ENCODE measurements at places on chromosomes 6 and 20. TPM values are rescaled to one million over a fixed set of nuclear protein-coding genes. Genes with fewer than 3 reads are reported as not detected.

DNA sequence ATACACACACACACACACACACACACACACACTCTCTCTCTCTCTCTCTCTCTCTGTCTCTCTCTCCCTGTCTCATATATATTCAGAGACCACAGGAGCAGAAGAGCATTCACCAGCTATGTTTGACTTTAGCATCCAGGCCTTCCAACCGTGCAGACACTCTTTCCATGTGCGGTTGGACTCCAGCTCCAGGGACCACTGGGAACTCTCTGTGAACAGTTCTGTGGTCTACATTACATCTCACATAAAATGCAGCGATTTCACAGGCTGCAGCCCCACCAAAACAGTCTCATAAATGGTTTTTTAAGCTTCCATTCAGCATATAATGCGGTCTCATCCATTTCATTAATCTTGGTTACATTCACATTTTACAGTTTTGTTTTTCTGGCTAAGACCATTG lies 508.4 kb upstream of the SULF2 start:
- no peak for DNase-seq

The ISM1 gene
- 0.46 TPM for total RNA-seq

- no peak for DNase-seq
Measured at GRCh38 chr6:44166591-44167184, 8.1 kb downstream of the CAPN11 start.

The FAM110A gene
- total RNA-seq = 3.8 TPM

DNA sequence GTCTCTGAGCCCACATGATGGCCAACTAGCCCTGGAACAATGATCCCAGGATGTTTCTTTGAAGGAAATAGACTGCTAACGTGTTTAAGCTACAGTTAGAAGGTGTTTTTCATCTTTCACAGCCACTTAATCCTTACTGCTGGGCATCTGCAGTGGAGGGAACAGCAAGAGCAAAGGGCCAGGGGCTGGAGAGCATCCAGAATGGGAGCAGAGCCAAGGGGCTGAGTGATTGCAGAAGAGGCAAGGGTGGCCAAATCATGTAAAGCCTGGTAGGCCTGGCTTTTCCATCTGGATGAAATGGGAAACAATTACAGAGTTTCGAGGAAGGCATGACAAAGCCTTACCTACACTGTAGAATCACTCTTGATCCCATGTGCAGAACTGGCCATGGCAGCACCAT lies 18.7 kb upstream of the LAMP5 start:
- DNase-seq = no peak

GRCh38 chr6:158789115-158789917 lies 29.9 kb downstream of the EZR start:
- no peak for DNase-seq

DNA sequence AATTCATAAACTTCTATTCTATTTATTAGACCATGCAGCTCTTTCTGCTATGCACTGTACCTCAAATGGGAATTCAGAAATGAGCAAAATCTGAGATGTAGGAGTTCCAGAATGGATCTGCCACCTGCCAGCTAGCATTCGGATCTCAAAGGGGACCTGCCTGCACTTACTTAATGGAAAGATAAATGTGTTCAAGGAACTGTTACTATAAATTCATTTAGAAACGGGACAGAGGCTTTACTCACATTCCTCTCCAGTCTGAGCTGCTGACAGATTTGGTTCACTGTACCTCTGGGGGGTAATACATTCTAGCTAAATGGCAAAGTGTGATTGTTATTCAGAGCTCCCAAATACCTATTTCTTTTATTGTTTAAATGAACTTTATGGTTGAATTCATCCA lies 384.1 kb downstream of the GRIK2 start:
- DNase-seq = no peak

- no peak for DNase-seq
Measured at GRCh38 chr6:158906926-158907325, 87.8 kb upstream of the EZR start.

The ULBP3 gene
- total RNA-seq = 27.3 TPM

GRCh38 chr6:122077603-122078002 lies 321.8 kb upstream of the HSF2 start:
- no peak for DNase-seq

GRCh38 chr6:149567194-149567586 lies 1.0 kb downstream of the GINM1 start:
- no peak for DNase-seq

The C6orf132 gene
- total RNA-seq = not detected

DNA sequence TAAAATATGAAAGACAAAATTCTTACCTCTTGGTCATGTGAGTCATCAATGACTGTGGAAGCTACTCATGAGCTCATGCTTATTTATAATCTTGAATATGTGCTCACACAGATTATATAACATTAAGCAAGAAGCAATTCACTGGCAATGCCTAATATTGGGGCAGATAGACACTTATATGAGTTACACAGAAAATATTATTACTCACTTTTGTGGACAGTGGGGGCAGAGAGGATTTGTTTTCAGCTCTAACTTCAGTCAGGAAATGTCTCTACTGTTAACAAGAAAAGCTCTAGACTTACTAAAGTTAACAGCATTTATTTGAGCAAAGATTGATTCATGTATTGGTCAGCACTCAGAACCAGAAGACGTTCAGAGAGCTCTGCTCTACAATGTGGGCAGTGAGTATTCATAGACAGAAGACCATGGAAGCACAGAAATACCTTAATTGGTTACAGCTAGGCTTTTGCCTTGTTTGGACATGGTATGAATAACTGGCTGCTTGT lies 85.8 kb upstream of the AHI1 start:
- DNase-seq = no peak

- no peak for DNase-seq
Measured at GRCh38 chr6:24838994-24839393, 40.3 kb upstream of the ARMH2 start.

DNA sequence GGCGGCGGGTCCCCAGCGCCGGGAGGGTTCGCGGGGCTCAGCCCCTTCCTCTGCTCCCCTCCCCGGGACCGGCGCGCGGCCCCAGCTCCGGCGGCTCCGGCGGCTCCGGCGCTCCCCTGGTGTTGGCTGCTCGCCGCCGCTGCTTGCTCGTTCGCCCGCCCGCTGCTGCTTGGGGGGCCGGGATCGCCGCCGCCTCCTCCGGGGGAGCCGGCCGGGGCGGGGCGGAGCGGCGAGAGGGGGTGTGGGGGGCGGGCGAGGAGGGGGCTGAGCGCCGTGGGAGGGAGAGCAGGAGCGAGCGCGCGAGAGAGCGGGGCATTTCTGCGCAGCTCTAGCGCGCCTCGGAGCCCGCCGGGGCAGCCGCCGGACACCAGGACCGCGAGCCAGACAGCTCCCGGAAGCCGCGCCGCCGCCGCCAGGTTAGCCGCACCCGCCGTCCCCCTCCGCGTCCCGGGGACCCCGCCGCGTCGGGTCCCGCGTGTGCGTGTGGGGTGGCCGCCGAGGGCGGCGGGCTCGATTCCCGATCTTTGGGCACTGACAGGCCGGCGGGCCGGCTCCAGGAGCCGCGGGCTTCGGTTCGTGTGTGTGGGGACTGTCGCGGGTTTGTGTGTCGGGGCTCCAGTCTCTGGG lies 62.0 kb upstream of the EPB41L1 start:
- peak; percentile 45 for DNase-seq

The CFB gene
- total RNA-seq = 0.86 TPM

GRCh38 chr6:99611148-99611547 lies 4.5 kb downstream of the PRDM13 start:
- peak; percentile 39 for DNase-seq

The IL17F gene
- total RNA-seq = not detected

GRCh38 chr6:36627801-36628246 lies 33.7 kb downstream of the SRSF3 start:
- DNase-seq = peak; percentile 88

DNA sequence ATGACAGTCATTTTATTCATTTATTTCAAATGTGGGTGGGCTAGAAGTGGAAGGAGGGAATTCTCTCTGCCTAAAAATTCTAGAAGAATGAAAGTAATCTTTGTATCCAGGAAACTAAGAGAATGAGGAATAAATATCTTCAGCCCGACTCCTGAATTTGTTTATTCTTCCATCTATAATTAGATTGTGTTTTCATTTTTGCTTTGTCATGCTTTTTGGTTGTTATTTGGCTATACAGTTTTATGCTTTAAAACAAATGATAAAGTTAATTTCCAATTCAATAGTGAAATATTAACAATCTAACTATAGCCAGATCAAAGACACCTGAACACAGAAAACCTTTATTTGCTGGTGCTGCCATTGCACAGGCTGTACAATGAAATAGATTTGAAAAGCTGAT lies 521.3 kb downstream of the KIF16B start:
- no peak for DNase-seq

The YIPF3 gene
- total RNA-seq = 127 TPM

The HTR1E gene
- total RNA-seq = not detected

DNA sequence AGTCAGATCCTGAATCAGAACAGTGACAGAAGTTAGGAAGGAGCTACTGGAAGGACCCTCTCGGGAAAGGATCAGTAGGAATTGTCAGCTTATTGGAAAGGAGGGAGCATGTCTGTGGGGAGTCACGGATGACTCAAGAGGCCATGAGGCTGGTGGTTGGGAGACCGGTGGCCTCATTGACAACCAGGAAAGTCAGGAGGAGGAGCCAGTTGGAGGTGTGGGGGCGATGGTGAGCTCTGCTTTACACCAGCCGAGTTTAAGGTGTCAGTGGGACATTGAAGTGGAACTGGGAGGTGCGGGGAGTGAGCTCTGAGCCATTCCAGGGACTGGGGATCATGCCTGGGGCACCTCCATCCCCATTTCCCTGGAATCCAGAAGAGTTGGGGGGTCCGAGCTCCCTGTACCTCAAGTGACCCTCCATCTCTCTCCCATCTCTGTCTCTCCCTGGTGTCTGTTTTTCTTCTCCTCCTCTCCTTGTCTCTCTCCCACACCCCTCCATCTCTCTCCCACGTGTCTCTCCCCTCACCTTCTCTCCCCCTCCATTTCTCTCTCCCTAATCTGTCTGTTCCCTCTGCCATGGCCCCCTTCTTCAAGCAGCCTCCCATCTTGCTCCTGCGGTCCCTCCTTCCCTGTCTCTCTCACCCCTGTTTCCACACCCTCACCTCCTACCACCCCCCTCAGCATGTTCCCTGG lies 14.3 kb upstream of the ZBTB9 start:
- DNase-seq = no peak

DNA sequence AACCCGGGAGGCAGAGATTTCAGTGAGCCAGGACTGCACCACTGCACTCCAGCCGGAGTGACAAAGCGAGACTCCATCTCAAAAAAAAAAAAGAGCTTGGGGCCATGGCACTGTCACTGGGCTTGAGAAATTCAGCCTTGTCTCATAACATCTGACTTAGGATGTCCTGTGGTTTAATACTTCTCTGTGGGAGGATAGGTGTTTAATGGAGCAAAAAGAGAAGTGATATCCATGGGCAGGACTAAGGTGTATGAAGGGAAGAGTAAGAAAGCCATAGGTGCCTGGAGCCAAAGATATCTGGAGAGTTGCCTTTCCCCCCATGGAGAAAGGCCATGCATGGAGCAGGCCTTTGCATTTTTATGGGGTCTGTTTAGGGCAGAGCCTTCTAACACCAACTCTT lies 11.2 kb downstream of the BMP6 start:
- no peak for DNase-seq

- DNase-seq = no peak
Measured at GRCh38 chr6:167845856-167846255, 19.1 kb downstream of the AFDN start.

- no peak for DNase-seq
Measured at GRCh38 chr20:49887251-49888211, 27.8 kb downstream of the SPATA2 start.

GRCh38 chr20:63957004-63957689 lies 931 bp upstream of the UCKL1 start:
- DNase-seq = peak; percentile 77

DNA sequence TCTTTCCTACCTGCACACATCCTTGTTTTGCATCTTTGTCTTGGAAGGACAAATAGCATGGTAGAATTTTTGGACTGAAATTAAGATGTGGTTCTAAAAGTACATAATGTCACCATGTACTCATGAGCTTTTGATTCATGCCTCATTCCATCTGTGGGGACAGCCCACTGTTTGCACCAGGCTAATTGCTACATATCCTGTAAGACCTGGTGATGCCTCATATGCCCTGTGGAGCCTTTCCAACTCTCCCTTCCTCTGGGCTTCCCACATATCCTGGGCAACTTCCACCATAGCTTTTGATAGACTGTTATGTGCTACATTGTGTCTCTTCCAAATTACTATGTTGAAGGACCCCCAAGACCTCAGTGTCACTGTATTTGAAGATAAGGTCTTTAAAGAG lies 213.6 kb upstream of the PREP start:
- no peak for DNase-seq

DNA sequence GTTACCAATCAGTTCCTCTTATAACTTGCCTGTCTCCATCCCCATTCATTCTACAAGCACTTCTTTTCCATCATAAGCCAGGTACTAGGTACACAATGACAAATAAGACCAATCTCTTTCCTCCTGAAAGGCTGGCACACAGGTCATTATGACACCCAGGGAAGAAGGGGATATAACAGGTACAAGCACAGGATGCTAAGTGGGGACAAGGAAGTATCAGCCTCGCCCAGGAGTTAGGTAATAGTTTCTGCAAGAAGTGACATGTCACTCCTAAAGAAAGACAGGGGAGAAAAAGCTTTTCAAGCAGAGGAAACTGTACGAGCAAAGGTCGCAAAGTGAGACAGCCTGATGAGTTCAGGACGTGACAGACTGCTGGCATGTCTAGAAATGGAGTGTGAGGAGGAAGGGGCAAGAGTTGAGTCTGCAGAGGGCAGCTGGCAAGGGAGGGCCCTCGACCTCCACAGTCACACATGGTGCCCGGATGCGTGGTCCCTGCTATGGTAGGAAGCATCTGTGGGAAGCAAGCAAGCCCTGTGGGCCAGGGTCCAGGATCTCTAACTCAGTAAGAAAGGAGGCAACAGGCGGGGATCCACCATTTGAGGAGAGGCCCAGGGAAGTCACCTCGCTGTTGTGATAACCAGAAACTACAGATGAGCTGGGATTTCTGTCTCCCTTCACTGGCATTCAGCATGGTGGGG lies 40.4 kb downstream of the GPLD1 start:
- no peak for DNase-seq

- no peak for DNase-seq
Measured at GRCh38 chr6:145863988-145864616, 49.5 kb upstream of the FBXO30 start.

DNA sequence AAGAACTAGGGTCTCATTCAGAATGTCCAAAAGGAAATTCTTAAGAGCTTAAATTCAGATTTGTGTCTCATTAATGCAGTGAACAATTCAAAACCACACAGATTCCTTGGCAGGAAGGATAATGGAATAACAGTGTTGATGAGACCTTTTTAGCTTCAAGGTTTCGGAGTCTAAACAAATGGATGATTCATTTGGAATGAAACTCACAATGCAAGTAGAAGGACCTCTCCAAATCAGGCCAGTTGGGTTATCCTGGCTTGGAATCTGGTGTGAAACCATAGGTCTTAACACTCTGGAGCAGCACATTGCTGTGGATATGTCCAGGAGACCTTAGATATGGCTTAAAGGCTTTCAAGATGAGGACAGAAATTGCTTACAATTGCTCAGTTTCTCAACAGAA lies 44.9 kb downstream of the KCTD20 start:
- DNase-seq = no peak

- no peak for DNase-seq
Measured at GRCh38 chr20:59644371-59644939, 40.1 kb downstream of the PHACTR3 start.

- peak; percentile 89 for DNase-seq
Measured at GRCh38 chr6:17417817-17418216, 24.4 kb downstream of the CAP2 start.

The THBS2 gene
- 12.5 TPM for total RNA-seq

GRCh38 chr6:35043381-35044130 lies 97.6 kb downstream of the TCP11 start:
- no peak for DNase-seq
